ENCODE measurements at places on chromosomes 3 and 15.

DNA sequence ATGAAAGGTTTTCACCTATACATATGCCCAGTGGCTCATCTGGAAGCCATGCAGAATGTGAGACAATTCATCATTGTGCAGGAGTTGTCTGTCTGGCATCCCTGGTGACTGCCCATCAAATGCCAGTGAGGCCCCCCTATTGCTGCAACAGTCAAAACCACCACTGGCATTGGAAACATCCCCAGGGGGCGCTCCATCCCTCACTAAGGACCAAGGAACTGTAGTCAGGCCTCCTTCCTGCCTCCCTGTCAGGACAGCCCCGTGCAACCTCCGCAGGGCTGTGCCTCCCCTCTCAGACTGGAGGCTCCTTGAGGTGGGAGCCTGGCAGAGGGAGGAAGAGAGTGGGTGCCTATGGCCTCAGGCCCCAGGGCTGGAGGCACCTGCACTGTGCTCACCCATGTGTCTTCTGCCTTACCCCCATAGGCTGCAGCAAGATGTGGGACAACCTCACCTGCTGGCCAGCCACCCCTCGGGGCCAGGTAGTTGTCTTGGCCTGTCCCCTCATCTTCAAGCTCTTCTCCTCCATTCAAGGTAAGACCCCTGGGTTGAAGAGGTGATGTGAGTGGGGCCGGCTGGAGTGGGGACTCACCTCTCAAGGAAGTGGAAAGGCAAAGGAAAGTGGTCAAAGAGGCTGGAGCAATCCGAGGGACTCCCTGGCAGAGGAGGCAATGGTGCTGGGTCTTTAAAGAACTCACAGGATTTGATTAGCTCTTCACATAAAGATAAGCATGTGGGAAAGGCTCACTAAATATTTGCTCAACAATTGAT, 16.5 kb downstream of the VIPR1 start:
- DNase-seq = no peak

- DNase-seq = no peak
Measured at GRCh38 chr3:194931865-194932264, 246.2 kb downstream of the FAM43A start.

DNA sequence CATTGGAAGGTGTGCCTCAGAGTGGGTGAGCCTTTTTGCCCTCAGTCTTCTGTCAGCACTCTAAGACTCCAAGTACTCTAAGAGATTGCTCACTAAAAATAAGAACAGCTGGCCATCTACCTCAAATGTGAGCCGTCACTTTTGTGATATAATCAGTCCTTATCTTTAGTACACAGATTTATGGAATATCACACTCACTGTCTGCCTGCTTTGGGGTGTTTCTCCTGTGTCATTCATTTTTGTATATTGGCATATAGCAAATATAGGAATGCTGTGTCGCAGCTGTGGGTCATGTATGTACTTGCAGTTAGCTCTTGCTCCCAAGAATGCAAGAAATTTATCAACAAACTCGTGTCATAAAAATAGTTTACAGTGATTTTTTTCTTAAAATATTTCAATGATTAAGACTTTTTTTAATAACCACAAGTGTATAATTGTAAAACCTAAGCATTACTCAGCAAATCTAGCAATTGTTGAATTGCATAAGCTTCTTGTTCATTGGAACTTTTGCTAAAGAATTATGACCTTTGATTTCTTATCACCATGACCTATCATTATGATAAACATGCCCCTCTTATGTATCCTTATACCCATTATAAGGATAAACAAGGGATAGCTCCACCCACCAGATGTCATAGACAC, 18.8 kb downstream of the SETD5 start:
- DNase-seq = no peak

DNA sequence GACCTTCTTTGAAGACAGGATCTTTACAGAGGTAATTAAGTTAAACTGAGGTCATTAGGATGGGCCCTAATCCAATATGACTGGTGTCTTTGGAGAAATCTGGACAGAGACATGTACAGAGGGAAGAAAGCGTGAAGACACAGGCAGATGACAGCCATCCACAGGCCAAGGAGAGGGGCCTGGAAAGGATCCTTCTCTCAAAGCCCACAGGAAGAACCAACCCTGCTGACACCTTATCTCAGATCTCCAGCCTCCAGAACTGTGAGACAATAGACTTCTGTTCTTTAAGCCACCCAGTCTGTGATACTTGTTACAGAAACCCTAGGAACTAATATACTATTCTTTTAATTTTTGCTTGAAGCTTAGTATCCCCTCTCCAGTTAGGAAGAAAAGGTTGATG, 74.2 kb downstream of the WDR76 start:
- no peak for DNase-seq

GRCh38 chr3:78794431-78794830, 973.4 kb downstream of the ROBO1 start:
- no peak for DNase-seq

- no peak for DNase-seq
Measured at GRCh38 chr3:73575953-73576352, 48.8 kb downstream of the PDZRN3 start.

- DNase-seq = no peak
Measured at GRCh38 chr3:182046166-182046764, 334.5 kb downstream of the SOX2 start.

All from NCI-H446 (cell line).